HAP-1 (cell line): ENCODE measurements at places on chromosomes 1 and 21.
A peak's percentile ranks its signal among the peaks of the same experiment; 100 is the strongest.

GRCh38 chr1:90513956-90514355, 203.1 kb downstream of the BARHL2 start:
- no peak for DNase-seq

- no peak for DNase-seq
These were observed 34.6 kb downstream of the OBSCN start for GRCh38 chr1:228242409-228242808.

DNA sequence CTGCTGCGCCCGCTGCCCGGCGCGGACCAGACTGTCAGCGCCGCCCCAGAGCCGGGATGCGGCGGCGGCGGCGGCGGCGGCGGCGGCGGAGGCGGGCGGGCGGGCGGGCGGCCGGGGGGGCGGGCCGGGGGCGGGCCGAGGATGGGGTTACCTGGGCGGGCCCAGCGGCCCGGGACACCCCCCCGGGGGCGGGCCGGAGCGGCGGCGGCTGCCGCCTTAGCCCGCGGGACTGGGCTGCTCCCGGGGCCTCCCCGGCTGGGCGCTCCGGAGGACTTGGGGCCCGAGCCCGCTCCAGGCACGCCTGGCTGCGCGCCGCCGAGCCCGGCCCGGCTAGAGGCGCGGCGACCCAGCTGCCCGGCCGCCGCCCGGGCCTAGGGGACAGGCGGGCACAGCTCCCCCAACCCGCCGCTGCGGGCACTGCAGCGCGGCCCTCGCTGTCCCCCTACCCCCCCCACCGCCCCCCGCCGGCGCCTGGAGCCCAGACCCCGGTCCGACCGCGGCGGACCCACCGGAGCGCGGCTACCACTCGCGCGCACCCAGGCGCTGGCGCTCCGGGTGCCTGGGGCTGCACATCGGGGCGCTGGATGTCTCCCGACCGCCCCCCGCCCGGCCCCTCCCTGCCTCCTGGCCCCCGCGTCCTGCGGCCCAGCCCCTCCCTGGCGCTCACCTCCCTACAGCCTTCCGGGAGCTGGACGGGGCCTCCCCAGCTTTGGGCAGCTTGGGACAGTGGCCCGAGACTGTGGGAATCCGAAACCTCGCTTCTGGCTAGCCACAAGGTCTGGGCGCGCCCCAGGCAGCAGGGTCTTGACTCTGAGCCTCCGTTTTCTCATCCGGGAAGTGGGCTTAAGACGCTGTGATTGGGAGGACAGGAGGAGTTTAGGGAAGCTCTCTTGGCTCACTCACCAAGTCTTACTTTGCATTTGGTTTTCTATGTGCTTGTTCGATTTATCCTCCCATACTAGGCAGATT, at the start of gene WNT4:
Gene WNT4 (minus strand): TSS at position 33 of the 969 bp plus-strand sequence. CDS start 175 bp downstream, outside the sequence.
- DNase-seq = peak; percentile 29

DNA sequence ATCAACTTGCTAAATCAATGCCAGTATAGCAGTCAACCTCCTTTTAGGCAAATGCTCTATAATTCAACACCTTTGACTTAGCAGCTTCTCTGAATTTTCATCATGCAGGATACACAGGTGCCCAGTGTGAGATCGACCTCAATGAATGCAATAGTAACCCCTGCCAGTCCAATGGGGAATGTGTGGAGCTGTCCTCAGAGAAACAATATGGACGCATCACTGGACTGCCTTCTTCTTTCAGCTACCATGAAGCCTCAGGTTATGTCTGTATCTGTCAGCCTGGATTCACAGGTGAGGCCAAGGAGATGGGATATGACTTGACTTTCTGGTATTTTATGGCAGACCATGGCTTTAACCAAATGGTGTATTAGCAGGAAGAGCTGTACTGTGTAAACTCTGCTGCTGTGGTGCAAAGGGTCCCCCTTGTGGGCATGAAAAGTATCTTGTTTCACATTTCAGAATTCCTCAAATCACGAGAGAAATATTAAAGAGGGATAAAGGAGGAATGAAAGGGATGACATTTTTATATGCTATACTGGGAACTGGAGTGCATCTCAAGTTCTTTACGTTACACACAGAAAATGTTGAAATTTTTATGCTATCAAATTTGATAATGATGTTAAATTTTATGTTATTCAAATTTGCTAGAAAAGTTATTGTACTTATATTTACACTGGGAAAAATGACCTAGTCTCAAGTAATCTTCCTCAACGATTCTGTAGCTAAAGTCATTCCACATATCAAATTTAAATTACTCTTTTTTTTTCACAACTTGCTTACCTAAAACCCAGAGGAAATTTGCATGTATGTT, 88.9 kb downstream of the CRB1 start:
- peak; percentile 55 for DNase-seq

GRCh38 chr1:221692643-221693042, 49.2 kb downstream of the DUSP10 start:
- no peak for DNase-seq

GRCh38 chr1:112322983-112323678, 72.9 kb upstream of the CTTNBP2NL start:
- no peak for DNase-seq

DNA sequence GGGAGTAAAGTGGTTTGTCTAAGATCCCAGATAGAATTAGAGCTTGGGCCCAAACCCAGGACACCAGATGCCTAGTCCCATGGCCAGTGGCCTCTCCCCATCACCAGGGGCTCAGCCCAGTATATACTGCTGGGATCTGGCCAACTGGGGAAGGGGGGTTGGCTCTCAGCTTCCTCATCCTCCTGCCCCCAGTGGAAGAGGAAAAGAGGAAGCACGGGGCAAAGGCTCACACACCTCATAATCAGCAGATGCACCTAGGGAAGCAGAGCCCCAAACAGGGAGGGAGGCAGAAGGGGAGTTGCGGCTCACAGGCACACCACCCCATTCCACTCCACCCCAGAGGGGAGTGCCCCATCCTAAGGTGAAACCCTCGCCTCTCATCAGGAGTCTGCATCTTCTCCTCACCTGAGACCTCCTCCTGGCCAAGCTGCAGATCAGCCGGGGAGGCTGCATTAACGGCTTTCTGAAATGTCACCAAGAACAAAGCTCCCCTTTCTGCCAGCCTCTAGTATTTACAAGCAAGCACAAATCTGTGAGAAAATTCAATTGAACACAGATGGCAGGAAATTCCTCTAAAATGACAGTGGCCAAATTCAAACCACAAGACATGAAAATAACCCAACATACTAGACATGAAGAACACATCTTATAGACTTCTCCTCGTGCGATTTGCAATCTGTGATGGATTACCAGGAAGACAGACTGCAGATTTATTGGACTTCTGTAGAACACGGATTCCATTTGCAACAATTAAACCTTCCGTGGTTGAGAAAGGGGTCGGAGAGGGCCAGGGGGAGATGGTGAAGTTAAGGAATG, 82.8 kb downstream of the GLIS1 start:
- no peak for DNase-seq

- DNase-seq = peak; percentile 46
These were observed 32.7 kb upstream of the WASF2 start for GRCh38 chr1:27522432-27523336.

GRCh38 chr1:220031287-220031686, 15.0 kb downstream of the EPRS1 start:
- DNase-seq = no peak

DNA sequence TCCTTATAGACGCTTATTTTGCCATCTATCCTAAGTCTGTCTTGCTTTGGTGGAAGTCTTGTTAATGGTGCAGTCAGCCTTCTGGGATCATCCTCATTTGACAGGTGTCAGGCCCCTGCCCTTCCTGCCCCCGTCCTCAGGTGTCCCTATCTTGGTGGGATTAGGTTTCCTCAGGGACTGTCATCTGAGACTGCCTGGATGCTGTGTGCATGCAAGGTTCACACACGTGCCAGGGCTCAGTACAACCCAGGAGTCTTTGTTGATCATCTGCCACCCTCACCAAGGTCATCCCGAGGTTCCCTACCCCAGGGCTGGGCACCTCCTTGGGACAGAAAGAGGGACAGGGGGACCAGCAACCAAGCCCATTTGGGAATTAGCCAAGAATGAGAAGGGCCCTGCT, 18.0 kb downstream of the PADI2 start:
- DNase-seq = no peak
